ENCODE measurements at places on chromosomes 3 and 15.
A peak's percentile ranks its signal among the peaks of the same experiment; 100 is the strongest.

DNA sequence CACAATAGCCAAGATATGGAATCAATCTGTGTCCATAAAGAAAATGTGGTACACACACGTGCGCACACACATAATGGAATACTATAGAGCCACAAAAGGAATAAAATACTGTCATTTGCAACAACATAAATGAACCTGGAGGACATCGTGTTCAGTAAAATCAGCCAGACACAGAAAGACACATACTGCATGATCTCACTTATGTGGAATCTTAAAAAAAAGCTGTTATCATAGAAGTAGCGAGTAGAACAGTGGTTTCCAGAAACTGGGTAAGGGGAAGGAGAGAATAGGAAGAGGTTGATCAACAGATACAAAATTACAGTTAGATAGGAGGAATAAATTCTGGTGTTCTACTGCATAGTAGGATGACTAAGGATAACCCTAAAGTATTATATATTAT, 11.1 kb downstream of the ATOSA start:
- DNase-seq, result no peak

DNA sequence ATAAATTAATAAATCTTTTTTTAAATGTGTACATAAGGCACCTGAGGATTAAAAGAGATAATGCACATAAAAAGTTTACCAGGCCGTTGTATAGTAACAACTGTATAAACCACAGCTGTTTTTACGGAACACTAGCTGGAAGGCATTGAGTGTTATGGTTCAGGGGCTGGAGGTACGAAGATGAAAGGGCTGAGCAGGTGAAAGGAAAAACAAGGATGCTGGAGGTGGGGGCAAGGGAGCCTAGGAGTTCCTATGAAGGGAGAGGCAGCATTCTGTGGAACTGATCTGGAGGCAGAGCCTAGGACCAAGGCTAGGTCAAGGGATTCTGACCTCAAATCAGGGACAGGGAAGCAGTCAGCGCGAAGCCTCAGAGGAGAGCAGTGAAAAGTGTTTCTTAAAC, 8.0 kb downstream of the SEMA5B start:
- DNase-seq, result no peak

DNA sequence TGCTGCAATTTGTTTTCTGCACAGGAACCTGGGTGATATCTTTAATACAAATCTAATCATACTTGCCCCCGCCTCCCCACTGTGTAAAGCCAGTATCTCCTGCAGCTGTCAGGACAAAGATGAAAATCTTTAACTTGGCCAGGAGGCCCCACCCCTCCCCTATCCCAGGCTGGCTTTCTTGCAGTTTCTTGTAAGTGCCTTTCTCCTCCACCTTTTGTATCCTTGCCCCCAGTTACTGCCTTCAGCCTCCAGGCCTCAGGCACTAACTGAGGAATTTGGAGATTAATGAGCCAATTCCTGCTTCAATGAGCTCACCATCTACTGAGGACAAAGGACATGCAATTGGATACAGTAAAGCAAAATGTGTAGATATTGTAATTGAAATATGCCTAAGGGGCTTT, 6.5 kb downstream of the GCSAM start:
- no peak for DNase-seq

GRCh38 chr3:190734490-190734889, 128.0 kb downstream of the GMNC start:
- DNase-seq, result no peak

- no peak for DNase-seq
These were observed 47.5 kb upstream of the FRMD4B start for GRCh38 chr3:69433121-69433968.

- no peak for DNase-seq
These were observed 77.5 kb upstream of the FBN1 start for GRCh38 chr15:48722764-48723661.

- DNase-seq, result no peak
These were observed 39.5 kb downstream of the SRPRB start for GRCh38 chr3:133845127-133845526.

DNA sequence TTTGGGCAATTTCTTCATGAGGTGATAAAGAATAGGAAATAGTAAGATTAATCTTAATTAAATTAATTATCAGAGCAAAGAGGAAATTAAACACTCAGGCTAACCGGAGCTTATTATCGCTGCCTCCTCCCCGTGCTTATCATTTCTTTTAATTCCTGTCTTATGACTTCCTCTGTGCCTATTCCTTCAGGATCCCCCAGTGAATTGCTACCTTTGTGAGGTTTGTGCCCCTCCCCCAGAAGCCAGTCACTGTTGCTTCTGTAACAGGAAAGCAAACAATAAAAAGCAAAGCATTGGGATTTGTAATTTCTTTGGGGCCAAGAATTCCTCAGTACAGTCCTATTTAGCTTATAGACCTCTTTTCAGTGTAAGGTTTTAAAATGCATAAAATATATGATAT, 164.5 kb downstream of the CADPS start:
- no peak for DNase-seq

DNA sequence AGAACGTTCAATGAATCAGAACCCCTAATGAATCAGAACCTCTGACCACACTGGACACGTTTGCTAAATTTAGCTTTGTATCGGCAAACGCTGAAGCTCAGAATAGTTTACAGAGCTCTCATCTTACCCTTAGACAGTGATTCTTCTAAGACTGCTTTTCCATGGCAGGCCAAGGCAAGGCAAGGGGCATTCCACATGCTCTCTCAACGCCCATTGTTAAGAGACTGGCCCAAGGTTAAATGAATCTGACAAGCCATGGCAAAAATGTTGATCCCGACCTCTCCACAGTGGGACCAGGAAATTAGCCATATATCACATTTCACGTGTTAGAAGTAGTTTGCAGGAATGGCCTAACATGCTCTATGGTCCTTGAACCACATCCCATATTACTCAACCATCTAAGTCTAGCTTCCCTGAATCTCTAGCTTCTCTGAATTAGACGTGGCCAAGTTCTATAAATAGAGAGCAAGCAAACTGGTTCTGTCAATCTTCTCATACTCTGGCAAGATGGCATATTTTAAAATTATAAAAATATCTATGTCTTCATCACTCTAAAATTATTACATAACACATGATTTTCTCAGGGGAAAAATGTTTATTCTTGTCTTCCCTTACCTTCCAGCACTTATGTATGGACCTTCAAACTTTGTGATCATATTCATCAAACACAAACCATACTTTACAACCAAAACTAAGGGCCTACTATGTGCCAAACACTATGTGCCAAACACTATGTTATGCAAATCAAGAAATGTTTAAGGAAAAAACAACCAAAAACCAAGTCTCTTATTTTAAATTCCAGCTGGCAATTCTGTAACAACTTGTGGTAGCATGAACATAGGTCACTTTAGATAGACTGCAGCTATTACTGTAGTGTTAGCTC, 54.3 kb downstream of the AAGAB start:
- DNase-seq, result no peak

GRCh38 chr15:67843092-67843501, 3.3 kb upstream of the RNU6-1 start:
- DNase-seq, result no peak

GRCh38 chr3:109059264-109059663, 58.7 kb downstream of the MORC1 start:
- DNase-seq, result no peak

DNA sequence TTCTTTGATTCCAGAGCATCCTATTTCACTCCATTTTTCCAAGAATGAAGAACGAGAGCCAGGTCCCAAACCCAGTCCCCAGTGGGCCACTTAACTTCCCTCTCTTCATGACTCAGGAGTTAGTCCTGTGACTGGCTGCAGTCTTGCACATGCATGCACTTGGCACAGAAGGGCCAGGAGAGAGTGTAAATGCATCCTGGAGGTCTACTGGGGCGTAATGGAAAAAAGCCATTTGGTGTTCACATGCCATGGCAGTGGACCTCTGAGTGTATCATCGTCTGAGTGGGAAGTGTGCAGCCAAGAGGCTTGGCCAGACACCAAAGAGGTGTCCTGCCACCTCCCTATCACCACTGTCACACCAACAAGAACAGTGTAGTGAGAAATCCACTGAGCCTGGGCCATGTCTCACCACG, 15.1 kb upstream of the RFTN1 start:
- DNase-seq, result no peak

DNA sequence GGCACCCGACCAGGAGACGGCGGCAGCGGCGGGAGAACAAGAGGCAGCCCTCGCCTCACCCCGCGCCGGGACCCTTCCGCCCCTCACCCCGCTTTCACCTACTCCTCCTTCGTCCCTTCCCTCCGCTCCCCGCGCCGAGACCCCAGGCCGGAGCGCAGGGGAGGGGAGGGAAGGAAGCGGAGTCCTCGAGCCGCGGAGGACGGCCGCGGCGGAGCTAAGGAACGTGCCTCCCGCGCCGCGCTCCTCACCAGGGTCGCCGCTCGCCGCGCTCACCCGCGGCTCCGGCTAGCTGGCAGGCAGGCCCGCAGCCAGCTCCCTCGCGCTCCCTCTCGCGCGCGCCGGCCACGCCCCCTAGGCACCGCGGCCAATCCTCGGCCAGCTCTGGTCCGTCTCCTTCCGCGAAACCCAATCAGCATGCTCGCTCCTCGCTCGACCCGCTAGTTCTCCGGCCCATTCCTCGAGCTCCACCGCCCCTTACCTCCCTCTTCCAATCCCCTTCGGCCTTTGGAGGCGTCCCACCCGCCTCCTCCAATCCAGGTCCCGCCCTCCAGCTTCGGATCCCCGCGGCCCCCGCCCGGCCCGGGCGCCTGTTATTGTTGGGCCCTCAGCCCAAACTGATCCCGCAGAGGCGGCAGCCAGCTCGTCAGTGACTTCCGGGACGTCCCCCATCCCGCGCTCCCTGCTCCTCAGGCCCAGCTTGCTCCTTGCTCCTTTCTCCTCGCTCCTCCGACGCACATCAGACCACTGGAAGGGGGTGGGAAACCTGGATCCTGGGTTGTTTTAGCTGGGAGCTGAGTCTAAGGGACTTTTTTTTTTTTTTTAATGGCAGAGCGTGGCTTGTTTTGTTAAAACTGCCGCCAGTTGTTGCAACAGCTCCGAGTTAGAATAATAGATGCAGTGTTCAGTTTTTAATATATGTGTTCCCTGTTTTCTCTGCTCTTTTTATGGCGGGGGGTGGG, at the start of gene DCBLD2:
TSS of gene DCBLD2 (minus strand) at position 304 of the 959 bp plus-strand sequence. CDS start 369 bp downstream, outside the sequence.
- DNase-seq, result peak; percentile 90

DNA sequence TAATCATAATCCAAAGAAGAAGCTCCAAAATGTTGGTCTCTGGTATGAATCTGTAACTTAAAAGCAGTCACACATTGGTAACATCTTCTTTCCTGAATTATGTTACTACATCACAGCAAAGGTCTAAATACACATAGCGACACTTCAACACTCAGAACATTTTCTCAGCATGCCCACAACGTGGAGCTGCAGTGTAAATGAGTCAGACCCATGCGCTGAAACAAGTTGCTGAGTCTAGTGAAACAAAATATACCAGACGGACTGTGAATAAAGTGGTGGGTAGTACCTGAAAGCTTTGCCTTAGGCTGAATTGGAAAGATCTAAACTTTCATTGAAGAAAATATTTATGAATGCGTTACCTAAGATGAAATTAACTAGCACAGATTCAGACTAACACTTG, 33.2 kb upstream of the GOLGA8B start:
- no peak for DNase-seq

DNA sequence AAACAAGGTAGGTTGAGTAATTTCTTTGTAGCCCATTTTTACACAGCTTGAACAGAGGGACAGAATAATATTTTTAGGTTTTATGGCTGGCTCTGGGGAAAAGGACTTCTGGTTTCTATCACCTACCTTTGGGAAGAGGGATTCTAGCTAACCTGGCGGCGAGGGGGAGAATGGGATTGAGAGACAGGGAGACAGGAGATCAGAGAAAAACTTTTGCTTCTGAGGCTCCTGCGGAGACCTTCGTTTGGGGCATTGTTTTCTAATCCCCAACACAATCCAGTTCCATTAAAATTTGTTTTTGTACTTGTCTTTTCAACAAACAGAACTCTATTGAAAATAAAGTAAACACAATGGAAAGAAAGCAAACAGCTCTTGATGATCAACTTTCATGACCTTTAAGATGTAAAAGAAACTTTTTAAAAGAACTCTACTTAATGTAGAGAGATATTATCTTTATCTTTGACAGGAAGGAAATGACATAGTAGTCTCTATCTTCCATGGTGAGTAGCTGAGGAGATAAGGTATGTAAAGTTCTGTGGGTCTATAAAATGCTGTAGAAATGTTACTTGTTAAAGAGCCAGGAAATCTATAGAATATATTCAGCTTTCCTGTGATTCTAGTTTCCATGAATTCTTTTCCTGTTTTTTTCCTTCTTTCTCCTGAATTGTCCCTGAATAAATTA, 37.0 kb upstream of the P2RY1 start:
- no peak for DNase-seq

- no peak for DNase-seq
These were observed 48.7 kb downstream of the PRICKLE2 start for GRCh38 chr3:64176461-64176996.

GRCh38 chr3:9161298-9161697, 88.1 kb downstream of the SRGAP3 start:
- DNase-seq, result no peak

- peak; percentile 4 for DNase-seq
These were observed 48.7 kb downstream of the BFSP2 start for GRCh38 chr3:133448478-133449122.

DNA sequence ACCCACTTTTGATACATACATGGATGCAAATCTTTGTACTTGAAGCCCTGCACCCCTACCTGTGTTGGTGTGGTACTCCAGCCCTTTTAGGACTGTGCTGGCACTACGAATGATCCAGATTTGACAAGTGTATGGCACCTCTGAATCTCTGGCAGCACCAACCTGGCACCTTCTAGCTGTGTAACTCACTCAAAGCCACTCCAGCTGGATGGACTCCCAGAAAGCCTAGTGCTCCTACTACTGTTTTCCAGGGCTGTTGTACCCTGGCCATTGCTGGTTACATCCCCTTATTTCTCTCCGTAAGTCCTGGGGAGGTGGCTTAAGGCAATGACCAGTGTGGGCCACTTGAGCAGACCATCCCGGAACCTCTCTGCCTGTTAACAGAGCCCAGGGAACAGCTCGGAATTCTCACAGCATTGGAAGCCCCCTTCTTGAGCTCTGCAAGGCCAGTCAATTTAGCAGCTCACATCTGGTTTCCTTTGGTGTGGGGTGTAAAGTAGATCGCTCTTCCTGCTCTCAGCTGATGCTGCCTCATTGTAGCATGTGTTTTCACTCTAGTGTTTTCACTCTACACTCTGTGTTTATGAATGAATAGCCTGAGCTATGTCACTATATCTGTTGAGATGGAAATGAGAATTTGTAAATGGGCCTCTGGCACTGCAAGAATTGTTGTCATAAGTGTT, 12.2 kb downstream of the CALML4 start:
- DNase-seq, result no peak

- peak; percentile 93 for DNase-seq
These were observed 5.2 kb downstream of the LINS1 start for GRCh38 chr15:100596792-100597191.

- no peak for DNase-seq
These were observed 370.2 kb upstream of the ZNF385D start for GRCh38 chr3:22121068-22121701.

GRCh38 chr3:149473357-149474249, 894 bp upstream of the TM4SF4 start:
- no peak for DNase-seq

GRCh38 chr3:104437131-104437750, 929.5 kb upstream of the ALCAM start:
- no peak for DNase-seq

- no peak for DNase-seq
These were observed 38.5 kb upstream of the TFRC start for GRCh38 chr3:196120291-196120951.
